ENCODE measurements at places on chromosomes 7 and 10. TPM values are rescaled to one million over a fixed set of nuclear protein-coding genes. Genes with fewer than 3 reads are reported as not detected.

GRCh38 chr7:12695965-12696364 is 8.5 kb downstream of the ARL4A start:
- H3K27ac ChIP-seq = no peak overlapping the region
- H3K4me3 ChIP-seq = no peak overlapping the region
- no peaks in the 10 kb centered on the region for H3K27me3 ChIP-seq
- no peak for DNase-seq
- no peaks in the 10 kb centered on the region for H3K36me3 ChIP-seq
- no peaks in the 10 kb centered on the region for H3K4me1 ChIP-seq

- no peak overlapping the region for H3K27ac ChIP-seq
- H3K4me3 ChIP-seq = no peak overlapping the region
- no peaks in the 10 kb centered on the region for H3K36me3 ChIP-seq
- no peak for DNase-seq
Measured at GRCh38 chr10:78955206-78955605, 113.6 kb upstream of the ZMIZ1 start.

Gene MEST
- 8.2 TPM for polyA plus RNA-seq

DNA sequence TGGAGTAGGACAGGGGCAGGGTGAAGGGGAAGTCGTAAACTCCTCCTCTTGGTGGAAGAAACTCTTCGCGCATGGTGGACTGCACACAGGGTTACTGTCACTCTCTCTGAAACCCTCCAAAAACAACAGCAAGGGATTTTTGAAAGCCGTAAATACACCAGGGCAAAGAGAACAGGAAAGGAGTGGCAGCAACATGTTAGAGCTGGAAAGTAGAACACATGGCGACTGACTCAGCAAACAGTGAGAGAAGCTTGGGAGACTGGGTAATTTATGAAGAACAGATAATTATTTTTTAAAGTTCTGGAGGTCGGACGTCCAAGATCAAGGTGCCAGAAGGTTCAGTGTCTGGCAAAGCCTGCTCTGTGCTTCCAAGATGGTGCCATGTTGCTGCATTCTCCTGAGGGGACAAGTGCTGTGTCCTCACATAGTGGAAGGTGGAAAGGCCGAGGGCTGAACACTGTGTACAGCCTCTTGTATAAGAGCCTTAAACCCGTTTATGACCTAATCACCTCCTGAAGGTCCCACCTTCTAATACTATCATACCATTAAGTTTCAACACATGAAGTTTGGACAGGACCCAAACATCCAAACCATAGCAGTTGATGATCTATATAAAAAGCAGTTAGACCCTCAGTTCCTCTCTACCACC is 22.5 kb upstream of the C10orf53 start:
- no peak overlapping the region for H3K27ac ChIP-seq
- DNase-seq = no peak
- H3K4me1 ChIP-seq = no peaks in the 10 kb centered on the region
- no peaks in the 10 kb centered on the region for H3K27me3 ChIP-seq
- H3K36me3 ChIP-seq = no peaks in the 10 kb centered on the region

DNA sequence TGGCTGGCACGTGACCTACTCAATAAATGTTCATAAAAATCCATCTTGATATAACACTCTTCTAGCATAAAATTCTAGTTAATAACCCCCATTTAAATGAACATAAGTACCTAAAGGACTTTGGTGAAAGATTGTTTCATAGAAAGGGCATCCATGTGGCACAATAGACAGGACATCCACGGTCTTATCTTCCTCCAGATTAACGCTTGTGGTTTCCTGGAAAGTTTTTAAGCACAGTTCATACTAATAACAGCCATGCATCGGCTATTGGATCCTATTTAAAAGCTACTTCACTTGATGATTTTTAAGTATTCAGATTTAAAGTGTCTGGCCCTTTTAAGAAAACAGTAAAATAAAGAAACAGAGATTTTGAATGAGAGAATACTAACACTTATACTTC is 288.3 kb downstream of the AHR start:
- H3K27me3 ChIP-seq = no peaks in the 10 kb centered on the region
- no peak overlapping the region for H3K27ac ChIP-seq
- DNase-seq = no peak
- H3K4me3 ChIP-seq = no peak overlapping the region
- no peaks in the 10 kb centered on the region for H3K4me1 ChIP-seq

Gene CRTAC1
- not detected for polyA plus RNA-seq

- H3K27ac ChIP-seq = no peak overlapping the region
- no peaks in the 10 kb centered on the region for H3K36me3 ChIP-seq
- DNase-seq = no peak
- no peaks in the 10 kb centered on the region for H3K27me3 ChIP-seq
- no peaks in the 10 kb centered on the region for H3K4me1 ChIP-seq
- H3K4me3 ChIP-seq = no peak overlapping the region
Measured at GRCh38 chr7:133702078-133702477, 425.1 kb upstream of the LRGUK start.

Gene FAM20C
- not detected for polyA plus RNA-seq

Gene KCNH2
- not detected for polyA plus RNA-seq

Gene DPYSL4
- not detected for polyA plus RNA-seq

- H3K27me3 ChIP-seq = no peaks in the 10 kb centered on the region
- H3K4me3 ChIP-seq = no peak overlapping the region
- H3K27ac ChIP-seq = no peak overlapping the region
Measured at GRCh38 chr7:17983221-17984062, 43.1 kb upstream of the SNX13 start.

GRCh38 chr7:8105449-8106095 is 137.0 kb downstream of the GLCCI1 start:
- no peaks in the 10 kb centered on the region for H3K36me3 ChIP-seq
- H3K4me3 ChIP-seq = no peak overlapping the region
- no peak overlapping the region for H3K27ac ChIP-seq
- no peaks in the 10 kb centered on the region for H3K27me3 ChIP-seq
- H3K4me1 ChIP-seq = no peaks in the 10 kb centered on the region
- DNase-seq = no peak

DNA sequence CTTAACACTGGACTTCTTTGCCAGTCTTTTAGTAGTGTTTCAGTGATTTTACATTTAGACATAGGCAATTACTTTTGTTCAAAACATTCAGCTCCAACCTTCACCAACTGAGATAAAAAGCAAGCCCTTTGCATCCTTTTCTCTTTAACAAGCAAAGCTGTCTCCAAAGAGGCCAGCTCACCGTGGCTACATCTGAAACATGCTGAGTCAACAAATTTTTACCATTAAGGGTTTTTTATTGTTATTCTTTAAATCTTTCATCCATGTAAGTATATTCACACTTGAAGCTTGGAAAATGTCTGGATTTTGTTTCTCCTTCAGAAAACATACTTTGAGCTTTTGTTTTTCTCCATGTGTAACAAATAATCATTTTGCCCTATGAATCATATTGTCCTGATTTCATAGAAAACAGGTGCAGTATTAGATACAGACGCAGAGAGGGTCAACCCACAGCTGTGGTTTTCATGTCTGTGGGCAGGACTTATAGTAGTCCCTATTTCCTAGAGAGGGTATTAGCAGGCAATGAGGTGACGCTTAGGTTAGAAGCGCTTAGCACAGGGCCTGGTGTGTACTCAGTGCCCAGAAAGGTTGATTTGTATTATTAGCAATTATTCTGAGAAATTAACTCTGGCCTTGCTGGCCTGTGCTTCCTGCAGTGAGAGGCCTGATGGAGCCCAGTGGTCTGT is 99.5 kb downstream of the MKI67 start:
- no peak for DNase-seq
- H3K4me3 ChIP-seq = no peak overlapping the region
- no peaks in the 10 kb centered on the region for H3K4me1 ChIP-seq

DNA sequence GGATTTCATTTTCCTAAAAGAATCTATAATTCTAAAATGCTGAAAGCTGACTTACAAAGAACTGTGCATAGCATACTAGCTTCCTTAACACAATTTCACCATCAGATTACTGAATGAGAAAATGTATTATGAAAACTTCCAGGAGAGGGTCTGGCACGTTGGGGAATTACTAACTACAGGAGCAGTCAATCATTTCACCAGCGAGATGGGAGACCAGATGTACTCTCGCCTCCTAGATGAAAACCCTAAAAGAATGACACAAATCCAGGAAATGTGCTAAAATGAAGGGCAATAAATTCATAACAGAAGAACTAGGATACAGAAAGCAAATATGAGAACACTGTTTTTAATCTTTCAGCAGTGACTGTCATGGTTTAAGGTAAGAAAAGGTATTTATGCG is 330.8 kb downstream of the ABCA13 start:
- no peak overlapping the region for H3K4me3 ChIP-seq
- DNase-seq = no peak
- no peak overlapping the region for H3K27ac ChIP-seq

DNA sequence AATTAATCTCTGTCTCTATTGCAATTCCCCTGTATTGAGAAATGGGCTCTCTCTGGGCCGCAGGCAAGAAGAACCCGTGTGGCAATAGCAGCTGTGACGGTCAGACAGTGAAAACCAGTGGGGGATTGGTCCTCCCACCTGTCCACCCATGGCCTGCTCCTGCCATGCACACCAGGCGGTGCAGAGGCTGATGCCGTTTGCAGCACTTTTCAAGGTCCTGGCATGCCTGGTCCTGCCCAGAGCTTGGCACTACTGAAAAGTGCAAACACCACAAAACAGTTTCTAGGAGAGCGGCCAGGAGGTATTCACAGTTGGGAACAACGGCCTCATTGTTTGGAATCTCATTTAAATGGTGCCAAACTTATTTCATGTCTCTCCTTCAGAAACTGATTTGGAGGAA is 41.5 kb downstream of the PSPH start:
- no peak overlapping the region for H3K27ac ChIP-seq
- no peaks in the 10 kb centered on the region for H3K4me1 ChIP-seq
- H3K4me3 ChIP-seq = no peak overlapping the region
- no peaks in the 10 kb centered on the region for H3K27me3 ChIP-seq

DNA sequence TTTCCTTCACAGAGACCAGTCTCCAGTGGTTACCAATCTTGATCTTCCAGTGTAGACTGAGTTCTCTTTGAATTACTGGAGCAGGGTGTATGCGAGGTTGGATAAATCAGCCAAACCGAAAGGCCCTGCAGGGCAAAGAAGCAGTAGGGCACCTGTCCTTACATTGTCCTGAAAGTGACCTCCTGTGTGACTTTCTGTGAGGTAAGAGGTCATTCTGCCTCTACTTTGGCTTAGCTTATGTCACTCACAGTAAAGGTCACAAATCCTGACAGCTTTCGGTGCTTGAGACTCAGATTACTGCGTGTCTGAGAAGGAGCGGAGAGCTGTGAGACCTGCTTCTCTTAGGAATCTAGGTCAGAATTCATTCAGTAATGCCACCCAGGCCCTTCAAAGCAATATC is 252.7 kb upstream of the ETV1 start:
- H3K36me3 ChIP-seq = no peaks in the 10 kb centered on the region
- no peaks in the 10 kb centered on the region for H3K4me1 ChIP-seq
- H3K27ac ChIP-seq = no peak overlapping the region
- H3K4me3 ChIP-seq = no peak overlapping the region
- no peaks in the 10 kb centered on the region for H3K27me3 ChIP-seq

Gene NAT16
- polyA plus RNA-seq = not detected

Gene FAM25C
- polyA plus RNA-seq = not detected

- H3K4me3 ChIP-seq = no peak overlapping the region
- H3K4me1 ChIP-seq = no peaks in the 10 kb centered on the region
- H3K36me3 ChIP-seq = no peaks in the 10 kb centered on the region
- H3K27me3 ChIP-seq = no peaks in the 10 kb centered on the region
- no peak overlapping the region for H3K27ac ChIP-seq
Measured at GRCh38 chr7:96354881-96355280, 33.0 kb upstream of the SLC25A13 start.

DNA sequence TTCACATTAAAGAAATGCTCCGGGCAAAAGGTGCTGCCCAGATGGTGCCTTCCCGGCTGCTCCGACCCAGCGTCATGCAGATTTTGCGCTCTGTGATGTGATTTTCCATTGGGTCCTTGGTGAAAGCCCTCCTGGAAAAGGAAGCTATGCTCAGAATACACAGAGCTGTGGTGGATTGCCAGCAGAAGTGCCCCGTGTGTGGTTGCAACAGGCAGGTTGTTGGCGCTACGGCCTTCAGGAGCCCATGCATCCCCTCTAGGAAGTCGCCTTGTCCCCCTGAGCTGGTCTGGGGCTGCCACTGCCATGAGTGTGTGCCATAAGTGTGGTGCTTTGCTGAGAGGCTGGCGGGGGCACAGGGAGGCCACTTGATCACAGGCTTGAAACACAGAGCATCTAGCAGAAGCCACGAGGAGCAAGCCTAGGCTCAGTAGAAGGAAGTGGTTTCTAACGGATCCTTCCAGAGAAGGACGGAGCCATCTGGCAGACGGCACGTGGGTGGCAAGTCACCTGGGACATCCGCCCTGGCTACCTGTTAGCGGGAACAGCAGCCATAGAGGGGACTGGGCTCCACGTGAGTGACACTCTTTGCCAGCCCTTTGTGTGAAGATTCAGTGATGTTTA is 210.9 kb downstream of the CUX1 start:
- H3K36me3 ChIP-seq = peaks cover 14% of the 10 kb centered on the region
- H3K4me1 ChIP-seq = peaks cover 26% of the 10 kb centered on the region
- DNase-seq = no peak
- no peak overlapping the region for H3K27ac ChIP-seq
- H3K27me3 ChIP-seq = no peaks in the 10 kb centered on the region

GRCh38 chr10:62637249-62638061 is 167.1 kb upstream of the ADO start:
- H3K27me3 ChIP-seq = no peaks in the 10 kb centered on the region
- peaks cover 85% of the 10 kb centered on the region for H3K4me1 ChIP-seq
- DNase-seq = peak; percentile 81

DNA sequence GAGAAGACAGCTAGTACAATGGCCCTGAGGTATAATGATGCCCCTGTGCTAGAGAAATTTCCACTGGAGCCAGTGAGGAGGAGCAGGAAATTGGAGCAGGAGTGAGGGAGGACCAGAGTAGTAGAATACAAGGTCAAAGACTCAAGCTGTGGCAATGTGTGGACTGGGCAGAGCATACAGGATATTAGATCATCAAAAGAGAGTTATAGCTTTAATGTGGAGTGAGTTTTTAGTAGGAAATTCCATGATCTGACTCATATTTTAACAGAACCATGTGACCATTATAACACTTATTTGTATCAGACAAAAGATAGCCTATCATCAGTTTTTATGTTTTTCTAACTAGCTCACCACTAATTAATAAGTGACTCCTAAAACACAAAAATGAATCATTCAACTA is 154.1 kb downstream of the DGKB start:
- H3K4me1 ChIP-seq = no peaks in the 10 kb centered on the region
- H3K27me3 ChIP-seq = no peaks in the 10 kb centered on the region
- H3K4me3 ChIP-seq = no peak overlapping the region
- no peaks in the 10 kb centered on the region for H3K36me3 ChIP-seq
- no peak for DNase-seq
- no peak overlapping the region for H3K27ac ChIP-seq

Gene CDC14C
- not detected for polyA plus RNA-seq

GRCh38 chr10:8416192-8416701 is 361.8 kb downstream of the GATA3 start:
- H3K36me3 ChIP-seq = no peaks in the 10 kb centered on the region
- H3K4me1 ChIP-seq = no peaks in the 10 kb centered on the region
- no peak overlapping the region for H3K4me3 ChIP-seq

Gene CDNF
- polyA plus RNA-seq = 1.2 TPM

- DNase-seq = no peak
- peaks cover 7% of the 10 kb centered on the region for H3K4me1 ChIP-seq
- no peaks in the 10 kb centered on the region for H3K36me3 ChIP-seq
Measured at GRCh38 chr7:95609277-95609971, 13.1 kb upstream of the PDK4 start.

- no peaks in the 10 kb centered on the region for H3K36me3 ChIP-seq
- no peak overlapping the region for H3K27ac ChIP-seq
- no peaks in the 10 kb centered on the region for H3K27me3 ChIP-seq
- DNase-seq = no peak
Measured at GRCh38 chr7:31957090-31957720, 113.0 kb downstream of the PDE1C start.

GRCh38 chr10:11517150-11517549 is 94.3 kb downstream of the USP6NL start:
- H3K4me1 ChIP-seq = peaks cover 24% of the 10 kb centered on the region
- H3K36me3 ChIP-seq = peaks cover 25% of the 10 kb centered on the region
- no peaks in the 10 kb centered on the region for H3K27me3 ChIP-seq
- no peak overlapping the region for H3K4me3 ChIP-seq
- H3K27ac ChIP-seq = peak overlapping the region; percentile 80
